ENCODE measurements at places on chromosomes 2 and 18.

DNA sequence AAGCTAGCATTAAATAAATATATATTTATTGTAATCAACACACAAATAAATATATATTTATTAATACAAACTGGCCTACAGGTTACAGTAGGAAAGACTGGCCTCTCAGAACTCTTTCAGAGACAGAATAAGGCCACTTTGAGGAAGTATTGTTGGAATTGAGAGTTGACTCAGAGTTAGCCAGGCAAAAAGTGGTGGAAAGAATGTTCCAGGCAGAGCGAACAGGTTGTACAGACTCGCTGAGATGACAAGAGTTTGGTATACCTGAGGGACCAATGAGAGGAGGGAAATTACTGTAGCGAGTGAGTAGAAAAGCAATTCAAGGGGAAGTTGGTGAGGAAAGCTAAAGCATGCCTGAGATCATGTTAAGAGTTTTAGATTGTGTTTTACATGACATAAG lies 19.0 kb upstream of the XDH start:
- DNase-seq, result no peak

- no peak for DNase-seq
These were observed 34.3 kb upstream of the GPD2 start for GRCh38 chr2:156401861-156402260.

DNA sequence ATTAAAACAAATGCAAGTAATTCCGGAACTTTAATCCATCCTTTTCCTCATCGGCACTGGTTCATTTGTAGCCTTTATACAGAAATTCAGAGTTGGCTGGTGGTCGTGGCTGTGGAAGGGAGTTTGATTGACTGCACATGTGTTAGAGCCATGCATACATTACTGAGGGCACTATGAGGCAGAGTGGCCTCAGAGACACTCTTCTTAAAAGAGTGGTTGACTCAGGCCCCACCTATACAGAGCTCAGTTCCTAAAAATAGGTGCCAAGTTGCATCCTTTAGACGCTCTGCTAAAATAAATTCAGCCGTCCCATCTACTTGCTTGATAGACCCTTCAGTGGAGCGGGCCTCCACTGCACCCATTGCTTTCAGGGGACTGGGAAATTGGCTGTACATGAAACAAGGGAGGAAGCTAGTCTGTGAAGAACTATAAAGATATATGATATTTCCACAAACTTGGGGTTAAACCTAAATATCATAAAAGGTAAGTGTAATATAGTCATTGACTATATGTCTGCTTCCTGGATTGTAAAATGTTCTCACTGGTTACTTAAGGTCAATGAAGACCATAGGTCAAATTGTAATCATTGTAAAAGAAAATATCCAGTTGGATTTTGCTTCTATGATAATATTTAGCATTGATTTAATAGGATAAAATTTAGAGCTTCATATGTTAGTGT lies 298.9 kb downstream of the XIRP2 start:
- DNase-seq, result no peak

DNA sequence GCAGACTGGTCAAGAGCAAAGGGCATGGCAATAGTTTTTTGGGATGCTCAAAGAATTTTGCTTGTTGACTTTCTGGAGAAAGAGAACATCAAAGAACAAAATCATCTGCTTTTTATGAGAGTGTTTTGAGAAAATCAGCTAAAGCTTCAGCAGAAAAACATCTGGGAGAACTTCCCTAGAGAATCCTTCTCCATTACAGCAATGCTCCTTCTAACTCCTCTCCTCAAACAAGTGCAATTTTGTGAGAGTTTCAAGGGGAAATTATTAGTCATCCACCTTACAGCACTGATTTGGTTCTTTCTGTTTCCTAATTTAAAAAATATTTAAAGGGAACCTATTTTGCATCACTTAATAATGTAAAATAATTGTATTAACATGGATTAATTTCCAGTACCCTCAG lies 226.9 kb upstream of the NXPH2 start:
- no peak for DNase-seq

DNA sequence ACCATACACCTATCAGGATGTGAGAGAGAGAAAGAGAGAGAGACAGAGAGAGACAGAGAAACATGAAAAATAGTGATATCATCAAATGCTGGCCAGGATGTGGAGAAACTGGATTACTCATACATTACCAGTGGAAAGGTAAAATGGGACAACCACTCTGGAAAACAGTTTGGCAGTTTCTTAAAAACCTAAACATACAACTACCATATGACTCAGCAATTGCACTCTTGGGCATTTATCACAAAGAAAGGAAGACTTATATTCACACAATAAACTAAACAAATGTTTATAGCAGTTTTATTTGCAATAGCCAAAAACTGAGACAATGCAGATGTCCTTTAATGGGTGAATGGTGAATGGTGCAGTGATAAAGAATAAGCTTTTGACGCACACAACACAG lies 29.1 kb downstream of the SLC4A3 start:
- DNase-seq, result no peak

DNA sequence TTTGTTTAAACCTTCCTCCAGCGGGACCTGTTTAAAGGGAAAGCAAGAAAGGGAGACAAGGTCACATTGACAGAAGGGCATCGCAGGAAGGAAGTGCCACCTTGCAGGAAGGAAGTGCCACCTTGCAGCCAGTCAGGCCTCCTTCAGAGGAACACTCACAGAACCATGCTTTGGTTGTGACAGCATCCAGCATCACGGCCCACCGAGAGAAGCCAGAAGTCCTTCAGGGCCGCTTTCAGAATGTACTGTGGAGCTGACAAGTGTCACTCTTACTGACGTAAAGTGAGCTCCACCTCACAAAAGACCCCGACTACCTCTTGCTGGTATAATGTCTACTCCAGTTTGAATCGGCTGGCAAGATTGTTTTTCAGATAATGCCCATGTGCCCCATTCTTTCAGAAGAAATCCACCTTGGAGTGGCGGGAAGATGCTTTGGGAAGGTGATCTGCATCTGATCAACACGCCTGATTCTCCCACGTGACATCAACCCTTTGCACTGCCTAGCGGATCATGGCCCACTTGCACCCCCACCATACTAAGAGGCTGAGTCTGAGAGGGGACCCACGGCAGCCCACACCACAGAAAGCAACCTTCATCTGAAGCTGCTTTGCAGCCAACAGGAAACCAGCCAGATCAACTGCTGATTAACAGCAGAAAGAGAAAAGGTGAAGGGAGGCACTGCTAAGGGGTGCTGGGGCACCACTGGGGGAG lies 99.8 kb downstream of the UXS1 start:
- DNase-seq, result no peak

DNA sequence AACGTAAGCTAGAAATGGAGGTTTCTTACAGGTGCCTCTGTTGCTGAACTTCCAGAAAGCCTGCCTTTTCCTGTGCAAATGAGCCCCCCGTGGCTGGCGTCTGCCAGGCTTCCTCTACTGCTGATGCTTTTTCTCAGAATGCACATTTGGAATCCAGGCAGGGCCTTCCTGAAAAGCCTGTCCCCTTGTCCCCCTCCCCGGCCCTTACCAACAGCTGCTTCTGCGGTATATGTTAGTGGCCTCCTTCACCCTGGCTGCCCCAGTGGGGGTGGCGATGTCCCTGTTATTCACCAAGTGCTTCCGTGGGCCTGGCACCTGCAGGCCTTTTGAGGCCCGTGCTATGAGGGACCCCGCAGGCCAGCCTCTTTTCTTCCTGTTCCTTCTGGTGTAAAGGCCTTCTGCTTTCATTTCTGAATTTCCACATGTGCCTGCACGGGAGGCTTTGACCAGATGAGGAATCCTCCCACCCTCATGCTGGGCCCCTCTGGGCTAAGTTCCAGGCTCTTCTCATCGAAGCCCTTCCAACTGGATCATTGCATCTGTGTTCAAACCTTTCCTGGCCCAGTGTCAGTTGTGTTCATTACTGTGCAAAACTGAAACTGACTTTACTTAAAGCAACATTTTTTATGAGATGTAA lies 10.4 kb downstream of the CNDP2 start:
- no peak for DNase-seq

DNA sequence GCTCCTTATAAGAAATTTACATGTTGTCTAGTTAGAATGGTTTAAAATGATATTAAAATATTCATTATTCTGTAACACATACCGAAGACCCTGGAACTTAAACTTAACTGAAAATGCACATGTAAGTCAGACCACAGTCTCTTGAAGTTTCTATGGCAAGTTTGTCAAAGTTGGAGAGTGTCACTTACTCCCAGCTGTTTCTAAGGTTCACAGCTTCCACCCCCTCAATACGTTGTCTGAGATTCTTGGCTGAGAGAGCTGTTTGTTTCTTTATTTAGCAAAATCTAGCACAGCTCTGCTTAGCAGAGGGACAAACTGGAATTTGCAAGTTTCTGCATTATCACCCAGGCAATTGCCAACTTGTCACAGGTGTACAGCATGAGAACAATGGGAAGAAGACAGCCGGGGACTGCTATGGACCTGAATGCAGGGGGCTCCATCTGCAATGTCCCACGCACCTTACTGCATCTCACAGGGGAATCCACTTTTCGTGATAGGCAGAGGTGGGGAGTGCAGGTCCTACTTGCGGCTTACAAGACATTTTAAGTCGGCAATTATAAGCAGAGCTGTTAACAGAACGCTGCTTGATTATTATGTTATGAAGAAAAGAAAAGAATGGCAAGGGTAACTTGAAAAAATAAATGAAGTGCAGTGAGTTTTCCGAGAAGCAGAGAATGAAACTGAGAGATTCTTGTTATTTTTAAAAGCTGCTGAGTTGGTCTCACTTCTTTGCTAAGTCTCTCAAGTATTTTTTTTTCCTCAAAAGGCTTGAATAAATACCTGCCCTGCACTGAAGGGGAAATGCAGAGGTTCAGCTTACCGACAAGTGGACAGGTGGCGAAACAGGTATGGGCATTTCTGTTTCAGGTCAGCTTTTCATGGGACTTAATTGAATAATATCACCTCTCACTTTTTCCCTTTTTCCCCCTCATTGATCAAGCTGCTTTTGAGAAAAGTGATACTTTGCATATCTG lies 1072.1 kb upstream of the FANCL start:
- DNase-seq, result no peak

DNA sequence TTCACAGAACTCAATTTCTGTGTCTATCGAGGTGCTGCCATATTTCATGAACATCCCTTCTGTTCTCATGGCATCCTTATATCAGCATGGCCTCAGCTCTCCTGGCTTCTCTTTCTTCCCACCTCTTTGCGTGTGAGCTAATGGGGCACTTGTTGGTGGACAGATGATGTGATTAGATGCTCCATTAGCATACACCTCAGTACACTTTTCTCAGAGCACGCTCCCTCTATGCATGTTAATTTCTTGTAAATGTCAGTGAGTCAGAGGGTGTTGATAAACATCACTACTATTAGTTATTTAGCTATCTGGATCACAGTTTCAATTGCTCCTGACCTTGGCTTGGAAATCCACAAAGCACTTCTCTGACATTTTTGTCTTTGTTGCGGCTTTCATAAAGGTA lies 159.4 kb downstream of the CD8B2 start:
- no peak for DNase-seq

DNA sequence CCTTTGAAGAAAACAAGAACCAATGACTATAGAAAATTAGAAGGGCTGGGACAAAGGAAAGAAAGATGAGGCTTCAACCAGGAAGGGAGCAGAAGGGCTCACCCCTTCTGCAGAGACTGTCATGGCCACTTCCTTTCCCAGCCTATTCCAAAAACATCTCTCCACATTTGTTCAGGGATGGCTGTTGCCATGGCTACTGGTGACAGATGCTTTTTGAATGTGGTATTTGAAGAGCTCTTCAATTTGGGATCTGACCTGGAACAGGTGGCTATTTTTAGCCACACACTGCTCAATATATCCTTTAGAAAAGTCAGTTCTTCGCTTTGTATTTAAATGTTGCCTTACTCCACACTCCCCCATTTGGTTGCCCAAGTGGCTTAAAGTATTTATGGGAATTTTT lies 64.1 kb upstream of the LCLAT1 start:
- no peak for DNase-seq

GRCh38 chr2:219570924-219571310 lies 422 bp downstream of the OBSL1 start:
- DNase-seq, result no peak

GRCh38 chr2:195848119-195848899 lies 191.3 kb downstream of the SLC39A10 start:
- no peak for DNase-seq

- no peak for DNase-seq
These were observed 92.8 kb downstream of the AQP4 start for GRCh38 chr18:26772691-26773090.
